NCI-H1092 (cell line): ENCODE measurements at places on chromosomes 2 and 18.

GRCh38 chr2:98882971-98883779 lies 52.9 kb downstream of the CRACDL start:
- no peak for DNase-seq

DNA sequence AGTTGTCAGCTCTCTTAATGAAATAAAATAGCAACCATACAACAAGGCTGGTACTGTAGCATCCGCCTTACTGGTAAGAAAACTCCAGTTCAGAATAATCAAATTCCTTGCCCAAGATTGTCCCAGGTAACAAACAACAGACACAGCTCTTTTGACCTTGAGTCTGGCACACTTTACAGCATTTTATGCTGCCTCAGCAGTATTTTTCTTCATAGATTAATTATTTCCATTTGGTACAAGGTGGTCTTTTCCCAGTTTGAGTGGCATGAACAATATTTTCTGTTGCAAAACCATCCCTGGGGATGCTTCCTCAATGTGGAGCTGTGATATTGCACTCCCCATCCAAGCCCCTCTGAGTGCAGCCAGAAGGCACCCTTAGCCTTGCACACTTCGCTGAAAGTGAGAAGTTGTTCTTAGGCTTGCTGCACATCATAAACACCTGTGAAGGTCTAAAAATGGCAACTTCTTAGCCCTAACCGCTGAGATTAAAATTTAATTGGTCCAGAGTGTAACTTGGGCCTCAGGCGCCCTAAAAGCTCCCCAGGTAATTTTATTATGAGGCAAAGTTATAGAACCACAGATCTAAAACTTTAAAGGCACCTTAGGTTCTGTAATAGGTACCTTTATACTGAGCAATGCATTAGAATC lies 523.3 kb downstream of the CMPK2 start:
- DNase-seq = no peak

GRCh38 chr18:7855028-7855427 lies 287.9 kb downstream of the PTPRM start:
- no peak for DNase-seq

DNA sequence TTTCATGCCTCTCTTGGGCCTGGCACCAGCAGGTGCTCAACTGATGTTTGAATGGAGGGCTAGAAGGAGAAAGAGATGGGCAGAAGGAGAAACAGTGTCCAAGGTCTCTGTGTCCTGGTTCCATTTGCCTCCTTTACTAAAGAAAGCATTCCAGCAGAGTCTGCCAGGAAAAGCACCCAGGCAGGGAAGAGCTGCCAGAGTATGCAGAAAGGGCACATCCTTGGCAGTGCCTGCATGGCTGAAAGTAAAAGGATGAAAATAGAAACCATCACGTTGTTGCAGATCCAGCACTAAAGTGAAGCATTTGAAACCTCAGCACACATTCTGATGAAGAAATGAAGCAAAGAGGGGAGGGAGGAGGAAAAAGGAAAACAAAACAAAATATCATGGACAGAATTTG lies 142.2 kb downstream of the ESCO1 start:
- DNase-seq = no peak

GRCh38 chr18:48841381-48842258 lies 109.1 kb downstream of the SMAD7 start:
- no peak for DNase-seq

DNA sequence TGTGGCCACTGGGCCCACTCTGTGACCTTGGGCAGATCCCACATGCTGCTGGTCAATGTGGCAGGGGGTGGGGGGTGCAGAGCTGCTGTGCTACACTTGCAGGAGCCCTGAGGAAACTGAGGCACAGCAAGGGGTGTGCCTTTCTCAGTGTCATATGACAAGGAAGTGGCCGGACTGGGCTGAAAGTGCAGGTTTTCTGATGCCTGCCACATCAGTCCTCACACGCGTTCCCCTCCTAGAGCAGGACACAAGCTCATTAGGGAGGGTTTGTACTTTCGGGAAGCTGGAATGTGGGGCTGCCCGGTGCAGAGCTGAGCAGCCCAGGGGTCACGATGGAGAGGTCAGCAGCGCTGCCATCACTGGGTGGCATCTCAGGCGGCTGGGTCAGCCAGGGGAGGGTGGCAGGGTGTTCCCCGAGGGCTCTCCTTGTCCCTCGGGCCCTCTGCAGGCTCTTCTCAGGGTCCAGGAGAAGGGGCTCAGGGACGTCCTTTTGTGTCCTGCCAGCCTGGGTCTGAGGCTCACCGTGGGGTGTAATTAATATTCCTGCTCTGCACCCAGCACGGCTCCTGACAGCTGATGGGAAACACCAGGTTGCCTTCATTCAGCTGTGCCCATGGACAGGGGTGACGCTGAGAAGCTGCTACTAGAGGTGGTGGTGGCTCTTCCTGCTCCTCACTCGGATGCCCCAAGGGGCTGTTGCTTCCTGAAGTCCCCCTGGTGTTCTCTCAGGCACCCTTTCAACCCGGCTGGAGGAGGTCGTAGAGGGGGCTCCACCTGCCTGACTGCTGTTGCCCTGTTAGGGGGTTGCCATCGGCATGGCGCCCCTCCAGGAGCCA lies 62.1 kb upstream of the HDAC4 start:
- DNase-seq = no peak

DNA sequence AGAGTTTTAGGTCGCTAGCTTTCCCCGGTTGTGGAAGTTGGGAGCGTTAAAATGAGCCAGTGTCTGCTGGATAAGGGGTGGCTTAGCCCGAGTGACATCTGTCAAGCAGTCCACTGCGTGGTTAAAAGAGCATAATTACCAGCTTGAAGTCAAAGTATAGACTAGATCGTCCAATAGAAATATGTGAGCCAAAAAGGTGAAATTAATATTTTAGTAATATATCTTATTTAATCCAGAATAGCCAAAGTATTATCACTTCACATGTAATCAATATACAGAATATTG lies 654 bp downstream of the COMMD1 start:
- DNase-seq = no peak

DNA sequence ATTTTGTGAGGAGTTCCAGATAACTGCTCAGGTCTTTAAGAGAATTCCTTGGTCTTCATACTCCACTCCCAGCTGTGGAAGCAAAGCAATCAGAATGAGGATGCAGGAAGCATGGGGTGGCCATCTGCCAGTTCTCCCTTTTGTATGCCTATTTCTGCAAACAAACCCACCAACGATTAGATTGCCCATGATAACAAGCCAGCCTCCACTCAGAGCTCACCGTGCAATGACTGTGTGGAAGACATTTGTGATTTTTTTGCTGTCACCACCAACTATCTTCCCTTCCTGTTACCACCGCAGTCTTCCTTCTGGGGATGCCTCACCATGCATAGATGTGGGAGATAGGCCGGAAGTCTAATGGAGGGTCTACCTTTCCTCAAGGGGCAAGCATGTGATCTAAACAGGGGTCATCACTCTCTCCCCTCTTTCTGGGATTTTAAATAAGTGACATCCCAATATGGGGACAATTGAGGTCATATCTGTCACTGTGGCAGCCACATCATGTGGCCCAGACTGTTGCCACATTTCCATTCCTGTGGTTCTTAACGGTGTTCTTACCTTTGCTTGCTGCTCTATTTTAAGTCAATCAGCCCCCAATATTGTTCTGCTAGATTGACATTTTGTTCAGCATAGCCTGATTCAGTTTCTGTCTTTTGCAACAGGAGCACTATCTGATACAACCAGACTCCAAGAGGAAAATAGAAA lies 4.4 kb downstream of the AFF3 start:
- peak; percentile 20 for DNase-seq

DNA sequence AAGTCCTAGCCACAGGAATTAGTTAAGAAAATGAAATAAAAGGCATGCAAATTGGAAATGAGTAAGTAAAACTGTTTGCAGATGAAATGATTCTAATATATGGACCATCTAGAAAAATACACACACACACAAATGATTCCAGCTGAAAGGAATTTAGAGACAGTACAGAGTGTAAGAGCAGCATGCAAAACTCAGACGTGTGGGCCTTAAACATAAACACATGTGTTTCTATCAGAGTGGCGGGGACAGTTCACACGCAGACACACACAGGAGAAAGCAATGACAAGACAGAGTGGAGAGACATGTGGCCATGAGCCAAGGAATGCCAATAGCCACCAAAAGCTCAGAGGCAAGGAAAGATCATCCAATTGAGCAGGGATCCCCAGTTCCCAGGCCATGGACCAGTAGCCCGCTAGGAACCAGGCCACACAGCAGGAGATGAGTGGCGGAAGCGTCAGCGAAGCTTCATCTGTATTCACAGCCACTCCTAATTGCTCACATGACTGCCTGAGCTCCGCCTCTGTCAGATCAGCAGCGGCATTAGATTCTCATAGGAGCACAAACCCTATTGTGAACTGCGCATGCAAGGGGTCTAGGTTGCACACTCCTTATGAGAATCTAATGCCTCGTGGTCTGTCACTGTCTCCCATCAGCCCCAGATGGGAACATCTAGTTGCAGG lies 155.4 kb downstream of the ARL4C start:
- no peak for DNase-seq

DNA sequence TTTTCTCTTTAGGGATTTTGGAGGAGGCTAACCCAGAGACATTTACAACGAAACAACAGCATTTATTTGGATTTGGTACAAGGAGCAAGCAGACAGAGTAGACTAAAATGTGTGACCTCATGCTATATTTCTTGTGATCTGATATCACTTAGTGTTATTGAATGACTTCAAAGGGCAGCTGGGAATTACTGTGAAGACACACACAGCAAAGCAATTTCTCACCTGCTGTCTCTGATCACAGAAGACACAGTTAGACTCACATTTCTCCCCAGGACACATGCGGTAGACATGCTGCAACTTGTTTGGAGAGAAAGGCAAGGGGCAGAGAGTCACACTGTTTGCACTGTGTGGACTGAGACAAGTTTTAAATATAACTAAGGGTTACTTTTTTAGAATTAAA lies 67.5 kb downstream of the LTBP1 start:
- DNase-seq = no peak

GRCh38 chr2:52676056-52676455 lies 1091.5 kb upstream of the CHAC2 start:
- DNase-seq = no peak

DNA sequence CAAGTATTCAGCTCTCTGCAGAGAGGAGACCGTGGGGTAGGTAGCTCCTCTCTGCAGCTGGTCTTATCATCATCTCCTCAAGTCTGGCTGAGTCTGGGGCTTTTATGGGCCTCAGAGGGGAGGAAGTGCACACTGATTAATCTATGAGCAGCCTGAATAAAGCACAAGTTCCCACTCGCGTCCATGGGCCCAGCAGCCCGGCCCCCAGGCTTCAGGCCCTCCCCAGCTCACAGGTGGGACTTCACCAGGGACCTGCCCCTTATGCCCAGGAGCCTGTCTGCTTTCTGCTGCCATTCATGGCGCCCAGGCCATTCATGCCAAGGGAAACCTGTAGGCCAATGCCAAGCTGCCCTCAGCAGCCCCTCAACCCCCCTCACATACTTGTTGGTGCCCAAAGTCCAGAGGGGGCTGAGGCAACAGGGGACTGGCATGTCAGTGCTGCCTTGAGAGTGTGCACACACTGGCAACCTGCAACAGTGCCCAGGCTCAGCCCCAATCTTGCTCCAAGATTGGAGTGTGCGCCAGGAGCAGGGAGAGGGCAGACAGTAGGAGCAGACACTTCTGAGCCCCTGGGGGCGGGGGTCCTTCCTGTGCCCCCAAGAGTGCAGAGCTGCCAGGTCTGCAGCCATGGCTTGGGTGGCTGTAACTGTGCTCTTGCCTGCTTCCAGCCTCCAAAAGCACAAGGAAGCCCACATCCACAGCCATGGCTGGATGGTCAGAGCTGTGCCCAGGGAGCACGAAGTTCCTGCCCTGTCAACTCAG lies 375.6 kb upstream of the VWC2L start:
- no peak for DNase-seq

- no peak for DNase-seq
Observed at GRCh38 chr18:48608581-48608980, 69.8 kb downstream of the CTIF start.

DNA sequence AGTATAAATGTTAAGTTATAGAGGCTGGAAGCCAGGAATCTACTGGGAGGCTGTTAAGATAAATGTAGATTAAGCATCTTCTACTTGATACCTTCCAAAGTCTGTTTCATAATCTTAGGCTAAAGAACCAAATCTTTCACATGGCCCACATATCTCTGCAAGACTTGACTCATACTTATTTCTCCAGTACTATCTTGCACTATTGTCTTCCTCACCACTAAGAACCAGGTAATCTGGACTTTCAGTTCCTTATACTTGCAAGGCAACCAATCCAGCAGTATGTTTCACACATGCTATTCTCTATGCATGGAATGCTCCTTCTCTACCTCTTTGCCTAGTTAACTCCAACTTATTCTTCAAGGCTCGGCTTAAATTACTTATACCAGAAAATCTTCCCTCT lies 62.2 kb downstream of the RBMS1 start:
- DNase-seq = no peak

DNA sequence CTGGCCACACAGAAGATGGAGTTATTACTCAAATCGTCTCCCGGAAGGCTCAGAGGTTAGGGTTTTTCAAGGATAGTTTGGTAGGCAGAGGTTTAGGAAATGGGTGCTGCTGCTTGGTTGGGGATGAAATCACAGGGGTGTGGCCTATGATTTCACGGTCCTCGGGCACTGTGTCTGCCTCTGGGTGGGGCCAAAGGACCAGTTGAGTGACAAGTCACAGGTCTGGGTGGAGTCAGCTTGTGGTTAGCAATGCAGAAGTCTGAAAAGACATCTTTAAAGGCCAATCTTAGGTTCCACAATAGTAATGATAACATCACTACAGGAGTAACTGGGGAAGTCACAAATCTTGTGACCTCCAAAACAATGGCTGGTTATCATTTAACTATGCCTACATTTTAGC lies 387.8 kb downstream of the ZNF521 start:
- DNase-seq = no peak

DNA sequence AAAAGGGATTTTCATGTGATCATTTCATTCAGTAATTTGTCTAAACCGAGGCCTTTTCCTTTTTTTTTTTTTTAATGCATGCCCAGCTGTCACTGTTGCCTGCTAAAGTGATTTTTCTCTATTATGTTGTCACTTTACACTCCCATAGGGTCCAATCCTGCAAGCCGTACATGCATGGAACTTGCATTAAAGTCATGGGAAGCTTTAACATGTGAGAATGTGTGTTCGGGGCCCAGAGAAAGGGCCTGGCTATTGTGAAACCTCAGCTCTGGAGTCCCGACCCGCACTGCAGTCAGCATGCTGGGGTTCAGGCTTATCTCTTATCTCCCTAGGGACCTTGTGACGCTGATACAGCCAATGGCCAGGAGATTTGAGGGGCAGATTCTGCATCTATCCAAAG lies 474.6 kb downstream of the SLC4A3 start:
- DNase-seq = no peak

DNA sequence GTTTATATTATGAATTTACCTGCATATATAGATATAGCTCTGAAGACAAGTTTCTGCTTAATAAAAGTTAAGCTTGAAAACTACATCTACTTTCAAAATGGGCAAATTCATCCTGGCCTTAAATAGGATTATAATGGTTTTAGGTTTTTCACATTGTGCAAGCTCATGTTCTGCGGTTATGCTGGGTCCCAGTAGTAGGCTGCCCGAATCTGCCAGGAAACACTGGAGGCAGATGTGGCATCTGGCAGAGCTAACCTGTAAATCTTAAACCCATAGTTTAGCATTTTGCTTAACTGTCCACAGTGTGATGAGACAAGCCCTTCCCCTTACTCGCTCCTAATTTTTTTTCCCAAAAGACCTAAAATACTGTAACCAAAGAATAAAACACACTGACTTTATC lies 234.2 kb downstream of the TCF4 start:
- no peak for DNase-seq
